GM13976 (cell line): ENCODE measurements at places on chromosomes 16 and 17.
A peak's percentile ranks its signal among the peaks of the same experiment; 100 is the strongest.

- no peak for DNase-seq
Observed at GRCh38 chr17:58336456-58337209, 8.0 kb upstream of the TSPOAP1 start.

GRCh38 chr16:29770250-29770929 lies 7.7 kb upstream of the ZG16 start:
- no peak for DNase-seq

DNA sequence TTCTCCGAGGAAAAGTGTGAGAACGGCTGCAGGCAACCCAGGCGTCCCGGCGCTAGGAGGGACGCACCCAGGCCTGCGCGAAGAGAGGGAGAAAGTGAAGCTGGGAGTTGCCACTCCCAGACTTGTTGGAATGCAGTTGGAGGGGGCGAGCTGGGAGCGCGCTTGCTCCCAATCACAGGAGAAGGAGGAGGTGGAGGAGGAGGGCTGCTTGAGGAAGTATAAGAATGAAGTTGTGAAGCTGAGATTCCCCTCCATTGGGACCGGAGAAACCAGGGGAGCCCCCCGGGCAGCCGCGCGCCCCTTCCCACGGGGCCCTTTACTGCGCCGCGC lies at the start of gene ERBB2:
ERBB2 (plus strand) TSS at position 247 of the 330 bp plus-strand sequence. CDS start 175 bp downstream, outside the sequence.
- no peak for DNase-seq

DNA sequence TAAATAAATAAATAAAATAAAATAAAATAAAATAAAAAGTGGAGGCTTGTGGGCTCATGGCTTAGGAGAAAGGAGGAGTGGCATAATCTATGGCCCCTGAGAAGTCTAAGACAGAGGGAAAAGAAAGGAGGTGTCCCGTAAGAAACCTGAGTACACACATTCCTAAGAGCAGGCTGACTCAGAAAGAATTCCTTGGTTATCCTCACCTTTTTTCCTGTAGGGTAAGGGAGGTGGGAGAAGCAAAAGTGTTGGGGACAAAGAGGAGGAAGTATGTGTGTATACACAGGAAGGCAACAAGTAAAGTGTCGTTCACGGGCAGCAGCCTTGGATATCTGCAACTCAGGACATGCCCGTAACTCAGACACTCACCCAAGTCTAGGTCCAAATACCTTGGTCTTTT lies 29.3 kb downstream of the MARF1 start:
- DNase-seq = no peak

- peak; percentile 18 for DNase-seq
Observed at GRCh38 chr17:57670769-57671569, 74.1 kb downstream of the CCDC182 start.

DNA sequence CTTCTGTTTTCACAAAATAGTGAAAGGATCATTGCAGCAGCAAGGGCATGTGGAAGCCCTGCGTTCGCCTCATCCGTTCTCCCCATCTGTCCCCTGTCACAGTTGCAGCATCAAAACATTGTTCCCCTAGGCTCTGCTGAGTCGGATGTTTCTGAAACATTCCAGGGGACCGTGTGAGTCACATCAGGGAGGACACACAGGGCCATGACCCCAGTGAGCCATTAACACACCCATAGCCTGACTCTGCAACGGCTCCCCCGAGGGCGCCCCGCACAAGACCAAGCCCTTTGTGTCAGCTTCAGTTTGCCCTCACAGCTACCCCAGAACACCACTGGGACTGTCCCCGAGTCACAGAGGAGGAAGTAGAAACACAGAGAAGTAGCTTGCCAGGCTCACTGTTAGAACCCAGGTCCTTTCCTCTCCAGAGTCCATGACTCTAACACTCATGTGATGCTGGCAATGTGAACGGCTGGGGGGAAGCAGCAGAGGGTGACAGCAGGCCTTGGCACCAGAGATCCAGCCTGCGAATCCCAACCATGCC lies 63.3 kb upstream of the HSBP1 start:
- peak; percentile 36 for DNase-seq

- DNase-seq = no peak
Observed at GRCh38 chr17:76833034-76833644, 35.1 kb upstream of the MGAT5B start.
